ENCODE measurements at places on chromosomes 2 and 18.

- H3K27ac ChIP-seq: no peak overlapping the region
- H3K36me3 ChIP-seq: no peaks in the 10 kb centered on the region
- H3K4me1 ChIP-seq: no peaks in the 10 kb centered on the region
- no peaks in the 10 kb centered on the region for H3K27me3 ChIP-seq
- DNase-seq: no peak
Observed at GRCh38 chr2:81528852-81529480, 1224.4 kb upstream of the LRRTM1 start.

- no peaks in the 10 kb centered on the region for H3K27me3 ChIP-seq
- H3K4me1 ChIP-seq: no peaks in the 10 kb centered on the region
- no peak overlapping the region for H3K27ac ChIP-seq
Observed at GRCh38 chr2:229300790-229301189, 29.7 kb upstream of the PID1 start.

DNA sequence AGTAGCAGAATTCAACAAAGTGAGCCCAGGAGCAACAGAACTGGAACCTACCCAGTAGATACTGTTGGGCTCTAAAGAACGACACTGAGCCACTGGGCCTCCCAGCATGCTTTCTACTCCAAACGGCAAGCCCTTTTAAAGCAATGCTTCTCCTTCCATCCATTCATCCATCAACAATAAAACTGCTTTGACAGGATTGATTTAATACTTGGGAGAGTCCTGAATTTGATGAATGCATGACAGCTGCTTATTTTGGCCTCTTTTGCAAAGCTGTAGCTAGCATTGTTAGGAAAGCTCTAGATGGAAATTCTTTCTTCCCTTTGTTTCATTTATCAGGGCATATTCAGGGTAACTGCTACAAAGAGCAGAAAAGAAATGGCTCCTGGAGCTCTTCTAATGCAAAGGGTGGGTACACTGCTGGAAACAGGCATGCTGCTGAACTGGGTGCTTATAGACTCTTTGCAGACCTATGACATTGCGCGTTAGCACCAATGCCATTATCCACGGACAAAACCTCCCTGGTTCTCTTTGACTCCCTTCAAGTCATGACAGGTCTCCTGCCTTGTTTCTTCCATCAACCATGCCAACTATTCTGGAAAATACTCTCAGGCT lies 138.4 kb upstream of the HNRNPA3 start:
- no peak overlapping the region for H3K4me3 ChIP-seq
- no peak for DNase-seq
- no peak overlapping the region for H3K27ac ChIP-seq

DNA sequence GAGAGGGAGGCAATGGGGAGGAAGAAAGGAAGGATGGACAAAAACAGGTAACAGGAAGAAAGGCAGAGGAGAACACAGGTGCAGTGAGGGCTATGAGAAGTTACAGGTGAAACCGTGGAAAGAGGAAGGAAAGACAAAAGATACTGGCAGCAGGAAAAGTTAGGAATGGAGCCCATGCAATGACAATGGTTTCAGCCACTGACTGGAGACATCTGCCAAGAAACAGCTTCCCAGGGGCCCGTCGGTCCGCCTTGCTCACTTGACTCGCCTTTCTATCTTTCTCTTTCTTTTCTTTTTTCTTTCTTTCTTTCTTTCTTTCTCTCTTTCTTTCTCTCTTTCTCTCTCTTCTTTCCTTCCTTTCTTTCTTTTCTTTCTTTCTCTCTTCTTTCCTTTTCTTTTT lies 37.5 kb downstream of the ST8SIA5 start:
- H3K4me3 ChIP-seq: no peak overlapping the region
- H3K4me1 ChIP-seq: peaks cover 4% of the 10 kb centered on the region
- peaks cover 2% of the 10 kb centered on the region for H3K27me3 ChIP-seq
- H3K27ac ChIP-seq: no peak overlapping the region
- no peak for DNase-seq

- H3K27me3 ChIP-seq: no peaks in the 10 kb centered on the region
- no peak overlapping the region for H3K4me3 ChIP-seq
- H3K36me3 ChIP-seq: no peaks in the 10 kb centered on the region
- no peaks in the 10 kb centered on the region for H3K4me1 ChIP-seq
- DNase-seq: no peak
- H3K27ac ChIP-seq: no peak overlapping the region
Observed at GRCh38 chr2:183623227-183623626, 499.0 kb downstream of the NUP35 start.

- H3K4me3 ChIP-seq: no peak overlapping the region
- H3K27ac ChIP-seq: no peak overlapping the region
- H3K36me3 ChIP-seq: peaks cover 53% of the 10 kb centered on the region
- H3K27me3 ChIP-seq: no peaks in the 10 kb centered on the region
- H3K4me1 ChIP-seq: peaks cover 2% of the 10 kb centered on the region
Observed at GRCh38 chr2:74045454-74045853, 60.7 kb downstream of the TET3 start.

GRCh38 chr2:150581717-150582472 lies 94.4 kb upstream of the RND3 start:
- H3K4me3 ChIP-seq: no peak overlapping the region
- H3K27ac ChIP-seq: no peak overlapping the region
- H3K4me1 ChIP-seq: no peaks in the 10 kb centered on the region
- H3K36me3 ChIP-seq: no peaks in the 10 kb centered on the region
- DNase-seq: no peak

DNA sequence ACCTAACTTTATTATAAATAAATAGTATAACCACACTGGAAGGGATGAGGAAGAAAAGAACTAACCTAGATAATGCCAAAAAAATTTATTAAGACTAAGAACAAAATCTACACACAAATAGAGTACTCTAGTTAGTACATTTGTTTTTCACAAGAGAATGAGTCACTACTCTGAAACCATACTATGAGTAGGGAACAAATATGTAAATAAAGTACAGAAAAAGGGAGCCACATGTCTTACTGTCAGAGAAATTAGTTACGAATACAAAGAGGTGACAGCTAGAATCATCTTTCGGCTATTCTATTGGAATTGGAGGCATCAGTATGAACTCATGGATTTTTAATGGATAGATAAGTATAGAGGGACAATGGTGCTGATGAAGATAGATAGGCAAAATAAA lies 150.5 kb downstream of the COPS8 start:
- H3K27ac ChIP-seq: no peak overlapping the region
- no peaks in the 10 kb centered on the region for H3K27me3 ChIP-seq
- H3K36me3 ChIP-seq: no peaks in the 10 kb centered on the region
- DNase-seq: no peak
- no peak overlapping the region for H3K4me3 ChIP-seq

DNA sequence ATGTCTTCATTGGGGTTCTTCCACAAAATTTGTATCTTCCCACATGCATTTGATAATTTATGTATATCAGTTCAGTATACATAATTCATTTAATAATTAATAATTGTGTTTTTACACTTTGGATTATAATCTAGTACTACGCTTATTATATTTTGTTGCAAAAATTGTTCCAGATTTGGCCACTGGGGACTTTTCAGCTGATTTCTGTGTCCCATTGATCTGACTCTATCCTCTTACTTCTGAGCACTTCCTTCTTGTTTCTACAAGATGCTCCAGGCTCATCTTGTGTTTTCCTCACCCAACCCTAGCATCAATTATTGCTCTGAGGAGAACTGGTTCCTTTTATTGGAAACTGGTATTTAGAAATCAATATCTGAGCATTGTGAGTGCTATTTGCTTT lies 215.3 kb upstream of the CDH19 start:
- no peak overlapping the region for H3K27ac ChIP-seq
- no peak for DNase-seq
- no peak overlapping the region for H3K4me3 ChIP-seq
- H3K4me1 ChIP-seq: no peaks in the 10 kb centered on the region

DNA sequence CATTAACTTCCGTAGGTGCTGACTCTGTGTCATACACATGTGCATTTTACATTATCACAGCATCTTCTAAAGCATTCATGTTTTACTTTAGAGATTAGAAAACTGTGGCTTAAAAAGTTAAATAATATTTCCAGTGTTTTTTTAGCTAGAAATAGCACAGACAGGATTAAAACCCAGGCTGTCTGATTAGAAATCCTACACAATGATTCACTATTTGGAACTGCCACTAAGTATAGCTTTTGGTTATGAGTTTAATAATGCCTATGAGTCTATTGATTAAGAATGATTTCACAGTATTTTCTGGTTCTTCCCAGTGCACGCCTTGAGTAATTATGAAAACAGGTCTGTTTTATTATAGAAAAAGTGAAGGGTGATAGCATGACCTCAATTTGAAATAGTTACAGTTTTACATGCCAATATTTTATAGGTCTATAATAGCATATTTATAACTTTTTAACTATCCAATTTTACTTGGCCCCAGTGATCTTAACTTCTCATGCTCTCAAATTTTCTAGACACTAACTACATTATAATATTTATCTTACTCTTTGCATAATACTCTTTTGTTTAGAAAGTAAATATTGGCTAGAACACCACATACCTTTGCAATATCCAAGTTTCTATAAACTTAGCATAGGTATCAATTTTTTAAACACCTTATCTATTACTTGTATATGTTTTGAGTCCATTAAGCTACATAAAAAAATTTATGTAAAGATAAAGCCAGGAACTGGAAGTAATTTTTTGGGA lies 313.2 kb downstream of the RND3 start:
- no peak overlapping the region for H3K27ac ChIP-seq
- no peaks in the 10 kb centered on the region for H3K36me3 ChIP-seq
- H3K27me3 ChIP-seq: no peaks in the 10 kb centered on the region
- no peak overlapping the region for H3K4me3 ChIP-seq

GRCh38 chr18:30486856-30487255 lies 555.7 kb downstream of the DSC3 start:
- no peak overlapping the region for H3K27ac ChIP-seq
- no peaks in the 10 kb centered on the region for H3K36me3 ChIP-seq
- H3K4me1 ChIP-seq: no peaks in the 10 kb centered on the region
- no peak for DNase-seq

GRCh38 chr2:105328281-105329196 lies 996 bp downstream of the TGFBRAP1 start:
- no peak overlapping the region for H3K27ac ChIP-seq
- peaks cover 19% of the 10 kb centered on the region for H3K4me1 ChIP-seq
- H3K27me3 ChIP-seq: no peaks in the 10 kb centered on the region
- H3K4me3 ChIP-seq: peak overlapping the region; percentile 77
- no peaks in the 10 kb centered on the region for H3K36me3 ChIP-seq
- DNase-seq: no peak

DNA sequence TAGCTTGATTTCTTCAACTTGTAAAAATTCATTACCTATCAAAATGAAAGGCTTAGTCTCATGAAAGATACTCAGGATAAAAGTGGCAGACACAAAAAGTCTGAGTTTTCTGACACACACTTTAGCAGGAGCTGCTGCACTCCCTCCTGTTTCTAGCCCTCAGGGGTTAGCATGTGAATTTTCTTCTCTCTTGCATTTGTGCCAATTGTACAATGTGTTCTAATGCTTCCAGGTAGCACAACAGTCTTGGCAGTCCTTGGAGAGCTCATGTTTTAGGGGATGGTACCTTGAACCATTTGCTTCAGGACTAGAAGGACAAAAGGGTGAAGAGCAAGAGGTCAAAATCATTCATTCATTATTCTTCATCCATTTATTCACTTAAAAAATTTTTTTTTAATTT lies 316.8 kb downstream of the AFF3 start:
- DNase-seq: no peak
- H3K4me3 ChIP-seq: no peak overlapping the region
- peaks cover 15% of the 10 kb centered on the region for H3K4me1 ChIP-seq
- no peaks in the 10 kb centered on the region for H3K36me3 ChIP-seq

DNA sequence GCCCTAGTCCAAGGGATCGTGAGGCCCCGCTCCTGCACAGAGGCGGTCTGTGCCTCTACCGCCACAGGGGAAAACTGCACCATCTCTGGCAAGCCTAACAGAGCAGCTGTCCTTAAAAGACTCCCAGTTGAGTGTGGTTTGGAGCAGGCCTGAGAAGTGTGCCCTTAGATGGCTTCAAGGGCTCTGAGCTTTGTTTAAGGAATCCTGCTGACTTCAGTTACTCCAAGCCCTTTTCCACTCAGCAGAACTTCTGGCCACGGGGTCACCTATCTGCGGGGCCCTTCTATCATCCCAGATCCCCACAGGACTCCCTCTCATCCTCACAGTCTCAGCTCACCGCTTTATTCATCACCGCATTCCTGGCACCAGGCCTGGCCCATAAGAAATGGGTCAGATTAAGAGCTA lies 131.5 kb downstream of the CCDC74A start:
- H3K4me3 ChIP-seq: no peak overlapping the region
- no peak for DNase-seq
- H3K4me1 ChIP-seq: no peaks in the 10 kb centered on the region
- H3K27ac ChIP-seq: no peak overlapping the region
- H3K36me3 ChIP-seq: no peaks in the 10 kb centered on the region
- H3K27me3 ChIP-seq: peaks cover 3% of the 10 kb centered on the region

DNA sequence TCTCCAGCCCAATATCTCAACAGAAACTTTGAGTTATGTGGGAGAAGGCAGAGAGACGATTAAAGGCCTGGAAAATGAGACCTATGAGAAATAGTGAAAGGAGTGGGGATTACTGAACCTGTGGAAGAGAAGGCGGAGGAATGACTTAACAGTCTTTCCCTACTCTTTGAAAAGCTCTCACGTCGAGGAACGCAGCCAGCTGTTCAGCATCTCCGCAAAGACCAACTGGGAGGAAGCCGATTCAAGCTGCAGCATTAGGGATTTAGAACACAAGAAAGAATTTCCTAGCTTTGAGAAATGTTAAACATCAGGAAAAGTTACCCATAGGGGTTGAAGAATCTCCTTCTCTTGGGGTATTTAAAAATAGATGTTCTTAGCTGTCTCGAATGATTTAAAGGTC lies 233.2 kb upstream of the PARD3B start:
- peak overlapping the region; percentile 60 for H3K27ac ChIP-seq
- peaks cover 7% of the 10 kb centered on the region for H3K4me1 ChIP-seq
- no peaks in the 10 kb centered on the region for H3K36me3 ChIP-seq
- DNase-seq: no peak

- H3K36me3 ChIP-seq: no peaks in the 10 kb centered on the region
- no peaks in the 10 kb centered on the region for H3K27me3 ChIP-seq
- H3K27ac ChIP-seq: no peak overlapping the region
- H3K4me3 ChIP-seq: no peak overlapping the region
Observed at GRCh38 chr18:10497206-10497749, 28.5 kb upstream of the NAPG start.

DNA sequence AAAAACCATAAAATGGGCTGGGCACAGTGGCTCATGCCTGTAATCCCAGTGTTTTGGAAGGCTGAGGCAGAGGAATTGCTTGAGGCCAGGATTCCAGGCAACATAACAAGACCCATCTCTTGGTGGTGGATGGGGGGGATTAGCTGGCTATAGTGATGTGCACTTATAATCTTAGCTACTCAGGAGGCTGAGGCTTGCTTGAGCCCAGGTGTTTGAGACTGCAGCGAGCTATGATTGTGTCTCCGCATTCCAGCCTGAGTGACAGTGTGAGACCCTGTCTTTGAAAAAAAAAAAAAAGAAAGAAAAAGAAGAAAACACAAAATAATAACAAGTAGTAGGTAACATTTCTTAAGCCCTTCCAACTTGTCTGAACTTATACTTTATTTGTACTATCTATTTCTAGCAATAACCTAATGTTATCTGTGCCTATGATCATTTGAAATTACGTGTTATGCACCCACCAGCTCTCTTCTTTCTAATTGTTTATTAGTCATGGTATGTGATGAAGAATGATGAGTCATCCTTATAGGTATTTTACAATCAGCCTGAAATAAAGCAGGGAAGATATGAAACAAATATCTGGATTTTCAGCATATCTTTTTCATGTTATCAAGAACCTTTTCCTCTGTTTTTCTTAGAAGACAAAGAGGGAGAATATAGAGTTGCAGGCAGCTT lies 129.3 kb upstream of the UNC80 start:
- H3K27me3 ChIP-seq: no peaks in the 10 kb centered on the region
- no peaks in the 10 kb centered on the region for H3K4me1 ChIP-seq
- DNase-seq: no peak
- no peak overlapping the region for H3K4me3 ChIP-seq
- H3K27ac ChIP-seq: no peak overlapping the region
- peaks cover 68% of the 10 kb centered on the region for H3K36me3 ChIP-seq

Measured in neuronal stem cell (in vitro differentiated cells).